Testis (tissue), 5 donors: ENCODE measurements at places on chromosomes 13 and 19.

DNA sequence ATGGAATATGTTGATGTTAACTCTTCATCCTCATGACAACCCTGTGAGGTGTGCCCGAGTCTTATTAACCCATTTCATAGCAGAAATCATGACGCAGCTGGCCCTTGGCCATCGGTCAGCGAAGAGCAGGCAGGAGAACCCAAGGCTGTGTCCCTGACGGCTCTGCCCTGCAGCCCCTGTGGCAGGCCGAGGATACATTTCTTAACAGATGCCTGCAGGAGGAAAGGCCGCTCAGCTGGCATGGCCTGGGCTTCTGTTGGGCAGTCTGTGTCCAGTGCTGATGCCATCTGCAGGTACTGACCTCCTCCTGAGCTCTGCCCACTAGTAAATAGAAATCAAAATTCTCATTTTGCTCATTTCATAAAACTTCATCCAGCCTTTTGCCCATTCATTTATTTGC lies 35.4 kb upstream of the MCF2L start:
- no peak for DNase-seq
- H3K36me3 ChIP-seq: no peaks in the 10 kb centered on the region
- H3K27me3 ChIP-seq: no peaks in the 10 kb centered on the region
- no peak overlapping the region for H3K27ac ChIP-seq

GRCh38 chr19:10707440-10707839 lies 6.2 kb downstream of the QTRT1 start:
- H3K27ac ChIP-seq: no peak overlapping the region
- no peaks in the 10 kb centered on the region for H3K36me3 ChIP-seq
- no peaks in the 10 kb centered on the region for H3K4me1 ChIP-seq
- DNase-seq: no peak
- no peaks in the 10 kb centered on the region for H3K27me3 ChIP-seq
- no peak overlapping the region for H3K4me3 ChIP-seq

- peak; percentile 59 for DNase-seq
- no peak overlapping the region for H3K4me3 ChIP-seq
- H3K27ac ChIP-seq: no peak overlapping the region
- H3K4me1 ChIP-seq: peaks cover 26% of the 10 kb centered on the region
These were observed 2.5 kb downstream of the FTL start for GRCh38 chr19:48967346-48968178.

- H3K4me1 ChIP-seq: peaks cover 33% of the 10 kb centered on the region
- peak overlapping the region; percentile 95 for H3K4me3 ChIP-seq
- H3K27ac ChIP-seq: peak overlapping the region; percentile 99
- H3K36me3 ChIP-seq: no peaks in the 10 kb centered on the region
- H3K27me3 ChIP-seq: no peaks in the 10 kb centered on the region
- DNase-seq: no peak
These were observed 1.7 kb upstream of the WBP4 start for GRCh38 chr13:41059456-41060081.

GRCh38 chr13:80389073-80390038 lies 48.4 kb upstream of the SPRY2 start:
- no peaks in the 10 kb centered on the region for H3K36me3 ChIP-seq
- H3K27ac ChIP-seq: no peak overlapping the region
- H3K27me3 ChIP-seq: no peaks in the 10 kb centered on the region
- no peak overlapping the region for H3K4me3 ChIP-seq
- no peaks in the 10 kb centered on the region for H3K4me1 ChIP-seq
- DNase-seq: no peak

GRCh38 chr19:29256516-29256915 lies 43.6 kb upstream of the UQCRFS1 start:
- H3K27ac ChIP-seq: no peak overlapping the region
- H3K4me1 ChIP-seq: no peaks in the 10 kb centered on the region
- no peaks in the 10 kb centered on the region for H3K36me3 ChIP-seq
- no peak for DNase-seq
- no peaks in the 10 kb centered on the region for H3K27me3 ChIP-seq

GRCh38 chr19:55809381-55810058 lies 22.3 kb downstream of the NLRP11 start:
- H3K27me3 ChIP-seq: no peaks in the 10 kb centered on the region
- no peak overlapping the region for H3K4me3 ChIP-seq
- DNase-seq: peak; percentile 93
- H3K4me1 ChIP-seq: no peaks in the 10 kb centered on the region
- H3K36me3 ChIP-seq: no peaks in the 10 kb centered on the region
- H3K27ac ChIP-seq: no peak overlapping the region
